ENCODE measurements at places on chromosomes 5 and 9.

- DNase-seq, result no peak
These were observed 8.3 kb downstream of the MVB12B start for GRCh38 chr9:126334721-126335621.

GRCh38 chr5:173751266-173751600 lies 134.8 kb upstream of the BOD1 start:
- no peak for DNase-seq

- no peak for DNase-seq
These were observed 132.5 kb downstream of the MVB12B start for GRCh38 chr9:126459126-126459525.

GRCh38 chr9:34331196-34331595 lies 1.8 kb downstream of the NUDT2 start:
- DNase-seq, result peak; percentile 45

DNA sequence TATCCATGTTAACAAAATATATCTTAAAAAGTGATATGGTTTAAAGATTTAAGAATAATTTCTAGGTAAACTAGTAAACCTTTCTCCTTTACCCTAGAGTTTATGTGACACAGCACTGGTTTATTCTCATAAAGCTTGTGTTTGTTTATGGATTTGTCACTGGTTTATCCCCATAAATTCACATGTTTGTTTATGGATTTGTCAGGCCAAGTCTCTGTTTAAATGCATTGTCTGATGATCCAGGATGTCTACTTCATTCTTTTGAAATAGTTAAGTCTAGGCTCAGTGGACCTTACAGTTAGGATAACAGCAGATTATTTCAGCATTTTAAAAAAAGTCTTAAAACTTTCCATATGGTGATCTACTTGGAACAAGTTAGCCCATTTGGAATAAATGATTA lies 334.0 kb downstream of the ARRDC3 start:
- no peak for DNase-seq

DNA sequence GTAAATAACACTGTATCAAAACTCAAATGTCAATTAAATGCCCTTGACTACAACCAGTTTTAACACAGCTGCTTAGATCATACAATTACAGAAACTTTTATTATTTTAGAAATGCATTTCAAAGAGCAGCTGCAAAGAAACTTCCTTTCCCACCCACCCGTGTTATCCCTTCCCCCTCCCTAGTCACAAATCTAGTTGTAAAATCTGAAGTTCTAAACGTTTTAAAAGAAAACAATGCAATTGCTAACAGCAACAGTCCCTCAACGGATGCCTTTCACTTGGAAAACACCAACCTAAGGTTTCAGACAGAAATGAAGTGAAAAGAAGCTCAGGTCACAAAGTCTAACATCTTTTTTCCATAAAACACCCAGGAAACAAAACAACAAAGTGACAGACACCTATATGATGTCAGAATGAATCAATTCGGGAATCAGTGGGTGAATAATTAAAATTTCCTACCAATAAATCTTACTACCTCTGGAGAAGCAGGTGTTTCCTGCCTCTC lies 100.3 kb downstream of the FBXW11 start:
- DNase-seq, result no peak

DNA sequence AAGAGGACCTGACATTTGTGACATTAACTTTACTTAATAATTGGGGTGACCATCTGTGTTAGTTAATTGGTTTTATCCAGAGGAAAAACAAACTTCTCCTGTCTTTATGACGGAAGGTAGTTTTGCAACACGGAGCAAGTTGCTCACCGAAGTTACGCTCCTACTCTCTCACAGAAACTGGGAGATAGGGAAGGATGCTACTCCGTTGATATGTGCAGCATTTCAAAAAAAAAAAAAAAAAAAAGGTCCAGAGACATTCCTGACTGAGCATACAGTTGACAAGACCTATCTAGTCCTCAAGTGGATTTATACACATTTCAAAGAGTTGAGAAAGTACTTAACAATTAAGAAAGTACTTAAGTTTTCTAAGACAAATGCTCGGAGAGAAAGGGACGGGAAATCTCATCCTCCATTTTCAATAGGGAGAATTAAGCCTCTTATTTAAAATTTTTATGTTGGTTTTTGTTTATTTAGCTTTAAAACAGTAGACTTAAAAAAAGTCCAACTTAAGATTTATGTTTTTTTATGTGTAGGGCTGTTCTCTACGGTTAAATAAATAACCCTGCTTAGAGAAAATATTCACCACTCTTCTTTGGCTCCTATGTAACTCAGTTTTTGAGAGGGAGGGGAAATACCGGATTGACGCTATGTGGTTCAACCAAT lies 455 bp upstream of the FER start:
- DNase-seq, result no peak

- DNase-seq, result no peak
These were observed 246.7 kb downstream of the GAS1 start for GRCh38 chr9:86700629-86701028.

DNA sequence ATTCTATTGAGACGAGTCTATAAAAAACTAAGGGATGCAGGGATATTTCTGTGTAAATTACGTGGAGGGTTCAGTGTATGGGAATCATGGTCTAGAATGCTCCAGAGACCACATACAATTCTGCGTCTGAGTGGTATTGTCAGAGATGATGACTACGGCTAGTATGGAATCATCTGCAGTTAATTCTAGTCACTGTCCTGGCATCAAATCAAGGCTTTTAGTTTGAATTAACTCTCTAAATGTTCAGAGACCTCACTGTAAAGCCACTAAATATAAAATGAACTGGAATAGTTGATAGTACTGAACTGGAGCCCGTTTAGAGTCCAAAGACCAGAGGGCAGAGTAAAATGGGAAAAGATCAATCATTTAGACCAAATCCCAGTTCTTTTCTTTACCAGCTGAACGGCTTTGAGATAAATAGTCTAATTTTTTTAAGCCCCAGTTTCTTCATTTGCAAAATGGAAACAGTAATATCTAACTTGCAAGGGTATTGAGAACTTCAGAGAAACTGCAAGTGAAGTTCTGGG lies 599.8 kb downstream of the EBF1 start:
- no peak for DNase-seq

GRCh38 chr9:95516221-95516733 lies 494 bp downstream of the PTCH1 start:
- DNase-seq, result peak; percentile 30

DNA sequence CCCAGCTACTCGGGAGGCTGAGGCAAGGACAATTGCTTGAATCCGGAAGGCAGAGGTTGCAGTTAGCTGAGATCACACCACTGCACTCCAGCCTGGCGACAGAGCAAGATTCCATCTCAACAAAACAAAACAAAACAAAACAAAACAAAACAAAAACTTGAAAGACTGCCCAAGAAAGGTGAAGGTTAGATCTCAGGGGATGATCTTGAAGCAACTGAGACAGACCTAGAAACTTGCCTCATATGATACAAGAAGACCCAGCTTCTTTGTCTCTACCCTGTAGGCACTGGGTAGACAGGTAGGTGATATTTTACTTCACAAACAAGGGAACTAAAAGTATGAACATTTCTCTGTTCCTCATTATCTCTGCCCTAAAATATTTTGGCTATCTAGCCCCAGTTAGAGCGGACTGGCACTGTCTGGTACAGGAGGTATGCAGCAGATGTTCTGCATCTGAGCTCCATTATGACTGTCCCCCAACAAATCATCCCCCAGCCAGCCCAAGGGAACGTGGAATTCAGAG lies 26.3 kb upstream of the SHOC1 start:
- DNase-seq, result no peak

DNA sequence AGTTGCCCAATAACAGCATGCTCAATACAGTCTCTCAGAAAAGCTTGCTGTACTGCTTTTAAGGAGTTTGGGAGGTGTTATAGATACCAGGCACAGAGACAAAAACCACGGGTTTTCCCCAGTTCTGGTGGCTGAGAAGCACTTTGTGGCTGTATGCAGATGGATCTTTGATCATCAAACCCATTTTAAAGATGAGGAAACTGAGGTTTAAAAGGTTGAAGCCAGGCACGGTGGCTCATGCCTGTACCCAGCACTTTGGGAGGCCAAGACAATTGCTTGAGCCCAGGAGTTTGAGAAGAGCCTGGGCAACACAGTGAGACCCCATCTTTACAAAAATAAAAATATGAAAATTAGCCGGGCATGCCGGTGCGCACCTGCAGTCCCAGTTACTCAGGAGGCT lies 46.3 kb upstream of the PLPP6 start:
- DNase-seq, result no peak

GRCh38 chr5:148427370-148428042 lies 43.7 kb downstream of the FBXO38 start:
- no peak for DNase-seq

DNA sequence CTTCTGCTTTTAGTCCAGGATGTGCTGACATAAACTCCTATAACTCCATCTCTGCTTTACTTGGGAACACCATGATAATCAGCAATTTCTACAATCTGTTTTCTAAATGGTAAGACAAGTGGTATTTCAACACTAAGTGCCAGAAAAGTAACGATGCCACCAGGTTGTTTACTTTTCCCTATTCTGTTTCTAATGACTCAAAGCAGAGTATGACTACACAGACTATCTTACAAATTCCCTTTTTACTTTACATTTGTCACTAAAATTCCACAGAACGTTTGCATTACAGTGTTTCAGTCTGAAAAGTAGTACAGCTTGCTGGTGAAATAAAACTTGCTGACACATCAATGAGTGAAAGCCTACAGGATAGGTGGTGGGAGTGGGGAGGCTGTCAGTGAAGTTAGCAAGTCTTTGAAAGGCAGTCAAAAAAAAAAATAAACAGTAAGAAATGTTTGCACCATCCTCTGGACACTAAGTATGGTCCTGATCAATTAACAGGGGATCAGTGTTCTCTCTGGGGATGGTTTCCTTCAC lies 186.5 kb downstream of the LURAP1L start:
- no peak for DNase-seq

DNA sequence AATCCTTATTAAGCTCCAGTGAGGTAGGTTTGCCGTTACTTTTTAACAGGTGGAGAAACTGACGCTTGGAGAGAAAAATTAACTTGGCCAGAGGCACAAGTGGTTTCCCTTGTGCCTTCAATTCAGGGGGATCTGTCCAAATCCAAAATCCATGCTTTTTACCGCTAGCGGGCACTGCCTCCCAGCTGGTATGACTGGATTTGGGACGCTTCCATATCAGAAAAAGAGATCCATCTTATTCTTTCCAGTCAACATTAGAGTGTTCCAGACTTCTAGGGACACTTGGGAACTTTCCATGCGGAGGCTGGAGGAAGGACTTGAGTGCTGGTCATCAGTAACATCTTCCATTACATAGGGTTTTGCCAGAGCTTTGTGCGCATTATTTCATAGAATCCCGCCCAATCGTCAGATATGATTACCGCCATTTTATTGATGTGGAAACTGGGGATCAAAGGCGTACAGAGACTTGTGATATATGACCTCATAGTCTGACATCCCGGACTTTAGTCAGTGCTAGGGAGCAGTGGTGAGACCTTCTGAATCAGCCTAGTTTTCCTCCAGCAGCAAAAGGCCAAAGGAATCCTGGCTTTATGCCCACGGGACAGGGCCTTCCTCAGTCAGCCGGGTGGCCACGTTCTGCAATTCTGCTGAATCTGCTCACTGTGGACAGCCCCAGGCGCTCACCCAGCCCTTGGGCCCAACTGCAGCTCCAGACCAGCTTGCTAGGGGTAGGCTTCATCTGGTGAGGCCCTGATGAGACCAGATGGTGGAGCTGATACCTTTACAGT lies 1.1 kb upstream of the GNPDA1 start:
- DNase-seq, result no peak

GRCh38 chr5:138911441-138911840 lies 36.3 kb upstream of the LRRTM2 start:
- no peak for DNase-seq

DNA sequence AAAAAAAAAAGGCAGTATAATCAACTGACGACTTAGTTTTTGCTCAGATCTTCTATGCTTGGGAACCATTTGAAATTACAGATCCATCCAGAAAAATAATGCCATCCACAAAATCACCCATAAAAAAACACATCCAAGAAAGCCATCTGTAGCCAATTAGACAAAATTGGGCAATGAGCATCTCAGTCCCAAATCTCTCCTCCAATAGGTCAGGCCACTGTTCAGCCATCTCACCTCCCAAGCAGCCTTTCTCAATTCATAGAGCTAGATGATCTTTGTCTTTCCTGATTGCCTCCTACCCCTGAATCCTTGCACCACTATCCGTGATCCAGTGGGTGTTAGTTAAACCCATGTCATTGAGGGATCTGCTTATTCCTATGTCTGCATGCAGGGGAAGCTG lies 139.6 kb downstream of the SCAMP1 start:
- DNase-seq, result no peak

DNA sequence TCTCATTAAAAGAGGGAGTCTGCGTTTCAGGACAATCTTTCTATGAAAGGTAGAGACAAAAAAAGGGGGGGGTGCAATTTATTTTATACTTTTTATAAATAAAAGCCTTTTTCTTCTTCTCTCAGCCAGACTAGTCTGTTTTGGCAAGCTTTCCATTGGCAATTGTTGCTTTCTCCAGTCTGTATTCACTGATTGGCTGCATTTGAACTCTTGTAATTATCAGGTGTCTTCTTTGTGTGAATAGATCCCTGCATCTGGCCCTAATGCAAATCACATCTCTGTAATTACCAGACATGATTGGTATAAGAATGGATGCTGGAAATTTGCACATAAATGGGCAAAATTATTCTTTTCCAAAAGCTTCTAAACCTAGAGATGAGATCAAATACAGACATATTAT lies 7.6 kb upstream of the EQTN start:
- DNase-seq, result no peak

DNA sequence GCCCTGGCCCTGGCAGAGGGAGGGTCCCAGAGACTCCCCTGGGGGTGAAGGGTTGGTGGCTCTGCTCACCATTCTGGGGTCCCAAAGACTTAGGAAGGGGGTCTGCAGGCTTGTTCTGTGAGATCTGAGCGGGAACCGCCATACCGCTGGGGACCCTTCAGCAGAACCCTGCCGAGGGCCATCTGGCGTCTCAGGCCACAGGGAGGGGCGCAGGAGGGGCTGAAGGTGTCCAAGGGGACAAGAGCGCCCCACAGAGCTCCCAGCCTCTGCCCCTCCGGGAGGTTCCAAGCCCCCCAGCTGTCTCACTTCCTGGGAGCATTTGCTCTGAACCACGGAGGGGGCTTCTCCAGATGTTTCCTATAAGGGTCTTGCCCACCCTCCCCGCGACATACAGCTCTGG lies 4.8 kb downstream of the FIBCD1 start:
- no peak for DNase-seq

DNA sequence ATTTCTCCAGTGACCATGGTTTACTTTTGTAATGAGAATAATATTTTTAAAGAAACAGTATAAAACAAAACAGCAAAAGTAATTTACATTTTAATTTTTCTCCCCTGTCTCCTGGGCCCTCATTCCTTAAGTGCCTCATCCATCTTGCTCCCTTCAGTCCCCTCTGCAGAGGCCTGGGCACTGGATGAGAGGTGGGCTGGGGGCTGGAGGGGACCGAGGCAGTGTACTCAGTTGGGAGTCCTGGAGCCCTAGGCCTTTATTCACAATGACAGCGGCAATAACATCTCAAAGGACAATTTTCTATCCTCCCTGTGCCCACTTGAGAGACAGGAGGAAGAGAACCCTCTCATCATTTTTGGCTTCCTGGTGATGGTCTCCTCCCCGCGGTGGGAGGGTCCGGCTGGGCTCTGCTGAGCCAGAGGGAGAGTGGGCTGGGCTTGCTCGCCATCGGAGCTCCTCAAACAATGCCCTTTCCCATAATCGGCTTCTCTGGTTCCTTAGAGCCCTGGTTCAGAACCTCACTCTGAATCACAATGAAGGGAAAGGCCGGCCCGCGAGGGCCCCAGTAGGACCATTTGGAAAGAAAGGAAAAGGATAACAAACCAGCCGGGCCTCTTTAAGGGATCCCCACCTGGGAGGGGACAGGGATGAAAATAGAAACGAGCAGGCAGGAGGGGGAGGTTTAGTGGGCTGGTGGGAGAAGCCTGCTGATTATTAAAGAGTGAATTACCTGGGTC lies 9.7 kb upstream of the SMIM32 start:
- DNase-seq, result no peak

Data from NB4 (cell line).